ENCODE measurements at places on chromosomes 6 and 20.

DNA sequence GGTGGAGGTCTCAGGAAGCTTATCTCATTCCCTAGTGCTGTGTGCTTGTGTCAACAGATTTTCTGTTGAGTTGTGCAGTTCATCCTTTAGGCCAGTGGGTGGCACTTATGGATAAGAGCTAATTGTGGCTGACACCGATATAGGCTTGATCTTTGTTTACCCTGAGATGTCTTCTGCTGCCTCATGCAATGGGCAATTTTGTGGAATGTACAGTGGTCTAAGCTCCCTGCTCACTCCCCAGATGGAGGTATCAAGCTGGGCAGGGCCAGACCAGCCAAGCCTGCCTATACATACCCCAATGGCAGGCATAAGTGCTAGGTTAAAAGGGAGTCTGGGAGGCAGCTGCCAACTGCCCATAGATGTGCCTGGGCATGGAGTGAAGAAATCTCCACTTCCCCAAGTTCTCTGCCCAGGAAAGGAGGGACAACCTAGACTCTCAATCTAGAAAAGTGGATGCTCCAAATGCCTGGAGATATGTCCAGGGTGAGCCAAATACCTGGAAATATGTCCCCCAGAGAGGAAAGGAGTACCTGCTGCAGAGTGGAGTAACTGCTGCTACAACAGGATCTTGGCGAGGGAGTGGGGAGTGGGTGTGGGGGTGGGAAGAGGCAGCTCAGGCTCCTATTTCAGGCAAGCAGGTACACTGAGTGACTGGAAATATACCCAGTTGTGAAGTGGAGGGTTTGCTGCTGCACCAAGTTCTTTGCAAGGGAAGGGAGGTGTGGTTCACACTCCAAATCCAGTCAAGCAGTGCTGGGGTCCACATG, 53.2 kb upstream of the ARG1 start:
- no peak for DNase-seq

- no peak for DNase-seq
Measured at GRCh38 chr6:35906499-35906846, 14.4 kb downstream of the SRPK1 start.

DNA sequence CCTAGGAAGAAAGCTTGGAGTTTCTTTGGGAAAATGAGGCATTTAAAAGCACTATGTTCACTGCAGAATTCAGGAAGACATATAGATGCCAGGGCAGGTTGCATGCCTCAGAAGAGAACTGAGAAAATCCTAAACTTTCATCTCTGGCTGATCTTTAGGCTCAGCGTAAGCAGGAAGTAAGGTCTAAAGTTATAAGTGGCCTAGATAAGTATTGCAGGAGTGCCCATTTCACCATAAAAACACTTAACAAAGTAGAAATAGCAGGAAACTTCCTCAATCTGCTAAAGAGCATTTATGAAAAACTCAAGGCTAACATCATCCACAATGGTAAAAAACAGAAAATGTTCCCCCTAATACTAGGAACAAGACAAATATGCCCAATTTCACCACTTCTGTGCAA, 320.3 kb downstream of the BMP2 start:
- no peak for DNase-seq

DNA sequence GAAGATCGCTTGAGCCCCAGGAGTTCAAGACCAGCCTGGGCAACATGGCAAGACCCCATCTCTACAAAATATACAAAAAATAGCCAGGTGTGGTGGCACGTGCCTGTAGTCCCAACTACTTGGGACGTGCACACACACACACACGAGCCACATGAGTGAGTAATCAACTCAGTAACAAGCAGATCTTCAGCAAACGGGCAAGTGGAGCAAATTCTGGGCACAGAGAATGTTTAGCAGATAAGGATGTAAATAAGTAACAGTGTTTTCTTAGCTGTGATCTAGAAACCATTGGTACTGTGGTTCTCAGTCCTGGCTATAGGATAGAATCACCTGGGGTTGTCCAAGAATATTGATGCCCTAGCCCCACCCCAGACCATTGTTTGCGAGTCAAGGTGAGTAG, 6.1 kb downstream of the PAQR8 start:
- DNase-seq: no peak
